Stimulated activated CD4-positive, alpha-beta T cell treated with anti-CD3 and anti-CD28 coated beads, Interleukin-4, amount 100 ng/mL, for 1 hour (primary cell): ENCODE measurements at places on chromosomes 6 and 20.

DNA sequence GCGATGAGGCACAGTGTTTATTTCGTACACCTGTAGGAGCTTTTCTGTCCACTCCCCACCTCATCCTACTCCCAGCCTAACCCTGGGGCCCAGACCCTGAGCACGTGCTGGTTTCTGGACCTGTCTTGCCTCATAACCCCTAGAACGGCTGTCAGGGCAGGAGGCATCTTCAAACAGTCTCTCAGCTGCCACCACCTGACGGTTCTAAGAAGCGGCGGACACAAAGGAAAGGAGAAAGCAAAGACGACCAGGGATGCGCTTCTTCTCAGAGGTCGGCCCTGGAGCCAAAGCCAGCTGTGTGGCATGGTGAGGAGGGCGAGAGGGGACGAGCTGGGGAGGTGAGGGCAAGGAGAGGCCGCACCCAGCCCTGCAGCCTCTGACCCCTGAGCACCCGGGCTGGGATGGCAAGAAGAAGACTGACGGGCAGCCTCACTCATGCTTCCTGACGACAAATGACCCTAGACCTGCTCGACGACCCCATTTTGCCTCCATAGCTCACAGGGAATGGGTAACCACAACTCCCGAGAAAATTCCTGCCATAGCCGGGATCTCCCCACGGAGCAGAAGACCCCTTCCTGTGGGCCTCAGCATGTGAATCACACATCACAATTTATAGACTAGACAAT lies 62.1 kb downstream of the WDR27 start:
- no peak for DNase-seq

DNA sequence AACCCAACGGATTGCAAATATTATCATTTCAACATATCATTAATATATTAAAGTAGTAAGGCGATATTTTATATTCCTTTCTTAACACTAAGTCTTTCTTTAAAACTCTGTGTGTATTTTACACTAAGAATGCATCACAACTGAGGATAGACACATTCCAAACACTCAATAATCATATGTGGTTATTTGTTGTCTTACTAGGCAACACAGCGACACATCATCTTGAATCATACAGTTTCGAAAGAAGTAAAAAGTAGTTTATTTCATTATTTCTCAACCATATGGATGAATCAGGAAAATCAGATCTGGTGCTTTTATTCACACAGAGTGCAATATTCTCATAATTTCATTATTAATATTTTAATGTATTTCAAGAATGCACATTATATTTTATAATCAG lies 662.4 kb downstream of the EPHA7 start:
- no peak for DNase-seq

GRCh38 chr6:161079566-161080262 lies 88.1 kb downstream of the MAP3K4 start:
- peak; percentile 54 for DNase-seq

- DNase-seq: no peak
These were observed 230.3 kb downstream of the SMOC2 start for GRCh38 chr6:168671028-168671862.

DNA sequence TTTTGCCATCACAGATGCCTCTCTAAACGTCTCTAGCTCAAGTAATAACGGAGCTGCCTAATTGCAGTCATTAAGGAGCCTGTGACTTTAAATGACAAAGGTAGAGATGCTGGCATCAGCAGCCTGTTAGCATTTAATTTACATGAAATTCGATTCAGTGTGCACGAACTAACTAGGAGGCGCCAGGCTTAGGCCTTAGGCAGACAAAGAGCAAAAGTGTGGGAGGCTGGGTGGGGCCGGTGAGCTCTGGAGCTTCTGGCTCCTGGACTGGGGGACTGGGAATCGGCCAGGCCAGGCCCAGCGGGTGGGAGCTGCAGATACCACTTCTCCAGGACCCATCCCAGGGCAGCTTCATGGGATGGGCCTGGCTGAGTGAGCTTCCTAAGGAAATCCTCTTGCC lies 170.0 kb upstream of the AGPAT4 start:
- DNase-seq: no peak

DNA sequence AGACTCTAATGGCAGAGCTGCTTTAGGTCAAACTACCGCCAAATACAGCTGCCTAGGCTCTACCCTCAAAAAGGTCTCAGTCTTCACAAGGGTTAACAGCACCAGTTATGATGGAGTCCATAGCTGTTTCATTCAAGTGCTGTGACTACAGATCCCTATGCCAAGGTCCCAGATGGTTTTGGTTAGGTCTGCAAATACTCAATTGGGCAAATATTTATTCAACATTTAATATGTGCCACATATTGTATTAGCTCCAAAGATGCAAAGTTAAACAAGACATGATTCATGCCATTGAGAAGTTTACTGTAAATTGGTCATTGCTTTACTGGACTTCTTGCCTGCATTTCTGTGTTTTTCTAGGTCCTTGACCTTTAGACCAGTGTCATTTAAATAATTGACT lies 55.8 kb upstream of the TFAP2D start:
- DNase-seq: no peak

- DNase-seq: no peak
These were observed 56.6 kb upstream of the TBC1D7 start for GRCh38 chr6:13384966-13385365.
